Upper lobe of left lung (tissue), 6 donors: ENCODE measurements at places on chromosomes 1 and 21. TPM values are rescaled to one million over a fixed set of nuclear protein-coding genes. Genes with fewer than 3 reads are reported as not detected.

The COX20 gene
- 23.5 TPM for total RNA-seq

DNA sequence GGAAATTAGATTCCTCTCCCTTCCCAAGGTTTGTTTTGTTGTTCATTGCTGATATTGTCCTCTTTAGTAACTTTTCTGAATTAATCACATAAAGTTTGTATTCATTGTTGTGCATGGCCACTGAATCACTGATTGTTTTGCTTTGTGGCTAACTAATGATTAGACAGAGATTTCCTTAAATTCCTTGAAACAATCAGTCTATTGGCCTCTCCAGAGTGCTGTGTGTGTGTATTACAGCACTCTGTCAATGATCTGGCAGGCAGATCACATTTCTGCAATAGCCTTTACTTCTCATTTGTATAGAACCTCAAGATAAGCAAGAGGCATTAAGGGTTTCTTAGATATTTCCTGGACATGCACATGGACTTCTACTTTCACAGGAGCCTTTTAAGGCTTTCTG lies 78.6 kb downstream of the DUSP10 start:
- no peaks in the 10 kb centered on the region for H3K4me1 ChIP-seq
- H3K36me3 ChIP-seq, result no peaks in the 10 kb centered on the region
- no peak for DNase-seq
- no peaks in the 10 kb centered on the region for H3K27me3 ChIP-seq
- H3K4me3 ChIP-seq, result no peak overlapping the region

The ADGRL4 gene
- 13.4 TPM for total RNA-seq

DNA sequence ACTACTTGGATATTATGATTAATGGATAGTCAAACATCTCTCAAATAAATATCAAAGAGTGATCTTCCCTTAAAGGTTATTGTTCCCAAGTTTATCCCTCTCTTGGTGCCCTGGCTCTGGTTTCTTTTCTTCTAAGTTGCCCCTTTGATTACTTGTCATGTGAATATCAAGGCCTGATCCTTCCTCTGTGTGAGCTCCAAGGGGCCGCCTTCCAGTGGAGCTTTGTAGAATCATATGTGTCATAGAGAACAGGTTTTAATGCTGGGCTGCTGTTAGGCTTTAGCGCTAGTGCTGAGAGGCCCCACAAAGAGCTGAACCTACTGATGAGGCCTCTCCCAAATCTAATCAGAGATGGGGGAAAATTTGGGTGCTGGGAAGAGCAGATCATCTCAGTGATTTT lies 25.5 kb downstream of the UCK2 start:
- peaks cover 8% of the 10 kb centered on the region for H3K4me1 ChIP-seq
- no peak overlapping the region for H3K4me3 ChIP-seq
- no peak overlapping the region for H3K27ac ChIP-seq
- no peaks in the 10 kb centered on the region for H3K27me3 ChIP-seq
- no peak for DNase-seq

The PCSK9 gene
- total RNA-seq, result 16.0 TPM

DNA sequence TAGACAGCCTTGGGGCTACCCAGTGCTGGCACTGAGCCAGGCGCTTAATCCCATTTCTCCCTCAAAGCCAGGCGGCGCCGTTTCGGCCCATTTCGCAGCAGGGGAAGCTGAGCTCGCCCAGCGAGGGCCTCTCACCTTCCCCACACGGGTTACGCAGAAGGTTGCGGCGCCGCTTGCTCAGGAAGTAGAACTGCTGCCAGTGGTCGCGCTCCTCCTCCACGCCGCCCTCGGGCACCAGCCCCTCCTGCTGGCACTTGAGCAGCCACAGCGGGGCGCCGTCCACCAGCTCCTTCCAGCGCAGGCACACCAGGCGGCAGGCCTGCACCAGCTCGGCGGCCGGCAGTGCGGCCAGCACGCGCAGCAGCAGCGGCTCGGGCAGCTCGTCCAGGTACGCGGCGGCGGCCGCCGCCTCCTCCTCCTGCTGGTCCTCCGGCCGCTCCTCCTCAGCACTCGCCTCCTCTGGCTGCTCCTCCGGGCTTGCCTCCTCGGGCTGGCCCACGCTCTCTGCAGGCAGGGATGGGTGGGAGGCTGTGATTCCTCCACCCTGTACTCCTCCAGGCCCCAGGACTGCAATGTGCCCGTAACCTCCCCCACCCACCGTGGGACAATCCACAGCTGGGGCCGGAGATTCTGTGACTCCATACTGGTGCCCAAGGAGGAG lies 3.8 kb downstream of the FBXO2 start:
- H3K27ac ChIP-seq, result no peak overlapping the region
- peaks cover 5% of the 10 kb centered on the region for H3K27me3 ChIP-seq
- peak overlapping the region; percentile 38 for H3K4me3 ChIP-seq
- peak; percentile 93 for DNase-seq
- H3K4me1 ChIP-seq, result peaks cover 39% of the 10 kb centered on the region
